ENCODE measurements at places on chromosomes 6 and 20.

DNA sequence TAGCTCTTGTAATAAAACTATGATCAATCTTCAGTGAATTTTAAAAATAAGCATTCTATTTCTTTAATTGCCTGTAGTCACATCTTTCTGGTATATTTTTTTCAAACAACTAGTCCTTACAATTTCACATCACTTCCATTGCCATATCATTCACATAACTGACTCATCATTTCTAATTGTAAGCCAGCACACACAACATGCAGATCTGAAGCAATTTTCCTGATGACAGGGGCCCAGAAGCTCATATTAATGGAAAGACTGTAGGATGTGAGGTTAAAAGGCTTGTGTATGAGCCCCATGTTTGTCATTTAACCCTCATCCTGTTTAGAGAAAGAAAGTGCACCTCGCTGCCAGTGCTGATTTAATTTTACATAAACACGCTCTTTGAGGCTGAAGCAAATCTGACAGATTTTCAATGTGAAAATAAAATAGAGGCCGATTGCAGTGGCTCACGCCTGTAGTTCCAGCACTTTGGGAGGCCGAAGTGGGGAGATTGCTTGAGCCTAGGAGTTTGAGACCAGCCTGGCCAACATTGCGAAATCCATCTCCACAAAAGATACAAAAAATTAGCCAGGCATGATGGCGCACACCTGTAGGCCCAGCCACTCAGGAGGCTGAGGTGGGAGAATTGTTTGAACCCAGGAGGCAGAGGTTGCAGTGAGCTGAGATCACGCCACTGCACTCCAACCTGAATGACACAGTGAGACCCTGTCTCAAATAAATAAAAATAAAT lies 40.1 kb upstream of the LTV1 start:
- no peak for DNase-seq

DNA sequence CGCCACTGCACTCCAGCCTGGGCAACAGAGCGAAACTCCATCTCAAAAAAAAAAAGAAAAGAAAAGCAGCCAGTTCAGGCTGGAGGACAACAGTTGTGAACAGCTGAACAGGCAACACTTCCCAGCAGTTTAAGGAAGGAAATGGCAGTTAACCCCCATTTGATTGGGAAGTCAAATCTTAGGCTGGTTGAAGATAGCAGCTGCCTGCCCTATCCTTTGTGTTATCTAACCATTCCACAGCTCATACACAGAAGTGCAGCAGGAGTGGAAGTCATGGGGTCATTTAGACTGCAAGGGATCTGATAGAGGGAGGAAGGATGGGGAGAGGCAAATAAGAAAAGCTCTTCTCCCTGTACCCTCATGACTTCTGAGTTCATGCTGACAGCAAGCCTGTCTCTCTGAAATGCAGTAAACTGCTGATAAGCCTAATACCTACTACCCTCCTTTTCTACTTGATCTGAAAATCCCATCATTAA lies 35.3 kb downstream of the KCTD20 start:
- no peak for DNase-seq

DNA sequence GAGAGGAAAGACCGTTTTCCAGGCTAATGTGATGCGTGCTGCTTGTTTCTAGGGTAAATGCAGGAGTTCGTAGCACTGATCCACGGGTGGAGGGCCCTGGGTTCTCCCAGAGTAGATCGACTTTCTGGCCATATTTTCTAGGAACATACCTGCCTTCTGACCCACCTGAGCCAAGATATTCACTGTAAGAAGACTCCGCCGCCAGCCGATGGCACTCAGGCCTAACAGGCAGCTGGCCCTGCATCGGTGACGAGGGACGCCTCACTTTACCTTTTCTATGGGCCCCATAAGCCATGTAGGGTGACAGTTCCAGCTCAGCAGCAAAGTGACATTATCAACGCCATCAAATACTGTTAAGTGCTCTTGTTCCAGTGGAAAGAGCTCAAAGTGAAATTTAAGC lies 30.2 kb upstream of the FRMD1 start:
- DNase-seq = no peak

- DNase-seq = no peak
These were observed 39.6 kb downstream of the ILRUN start for GRCh38 chr6:34657037-34657306.

DNA sequence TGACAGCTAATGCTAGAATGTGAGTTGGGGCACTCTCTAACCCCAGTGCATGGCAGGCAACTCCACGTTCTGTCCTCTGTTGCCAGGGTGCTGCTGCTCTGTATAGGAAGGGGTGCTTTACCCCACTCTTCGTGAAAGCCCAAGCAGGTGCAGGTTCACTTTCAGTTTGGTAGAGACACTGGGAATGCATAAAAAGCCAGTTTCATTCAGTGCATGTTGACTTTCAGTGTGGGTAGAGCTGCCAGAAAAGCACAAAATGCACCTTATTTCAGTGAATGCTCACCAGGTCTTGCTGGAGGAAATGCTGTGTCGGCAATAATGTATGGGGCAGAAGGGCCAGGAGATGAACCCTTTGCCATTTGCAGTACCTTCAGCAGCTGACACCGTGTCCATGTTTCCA lies 62.1 kb upstream of the ADGRB3 start:
- DNase-seq = no peak

DNA sequence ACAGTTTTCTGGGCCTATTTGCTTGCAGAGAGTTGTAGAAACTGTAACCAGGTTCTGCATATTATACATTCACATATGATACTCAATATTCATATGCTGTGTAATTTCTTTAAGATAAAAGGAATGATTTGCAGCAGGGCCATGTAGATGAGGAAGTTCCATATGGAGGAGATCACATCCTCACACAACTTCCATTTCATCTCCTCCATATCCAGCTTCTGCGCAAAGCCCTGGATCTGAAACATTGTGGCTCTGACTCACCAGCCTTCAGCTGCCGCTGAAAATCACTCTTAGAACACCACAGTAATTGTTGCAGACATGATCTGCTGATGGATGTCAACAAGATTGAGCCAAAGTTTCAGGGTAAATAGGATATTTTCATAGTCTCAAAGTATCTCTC lies 57.7 kb downstream of the PXDC1 start:
- no peak for DNase-seq

DNA sequence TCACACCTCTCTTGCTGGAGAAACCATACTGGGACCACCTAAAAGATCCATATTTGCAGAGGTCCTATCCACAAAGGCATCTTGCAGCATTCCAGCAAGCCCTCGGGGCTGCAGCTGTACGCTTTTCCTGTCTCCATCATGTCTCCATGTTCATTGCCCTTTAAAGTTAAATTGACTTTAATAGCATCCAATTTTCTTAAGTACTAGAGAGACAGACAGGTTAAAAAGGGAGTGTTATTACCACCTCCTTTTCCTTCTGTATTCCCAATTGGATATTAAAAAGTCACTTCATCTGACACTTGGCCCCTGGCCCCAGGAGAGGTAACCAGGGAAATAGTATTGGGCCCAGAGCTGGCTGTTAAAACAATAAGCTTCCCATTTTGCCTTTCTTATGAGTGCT lies 178.6 kb downstream of the UNC5CL start:
- DNase-seq = no peak

DNA sequence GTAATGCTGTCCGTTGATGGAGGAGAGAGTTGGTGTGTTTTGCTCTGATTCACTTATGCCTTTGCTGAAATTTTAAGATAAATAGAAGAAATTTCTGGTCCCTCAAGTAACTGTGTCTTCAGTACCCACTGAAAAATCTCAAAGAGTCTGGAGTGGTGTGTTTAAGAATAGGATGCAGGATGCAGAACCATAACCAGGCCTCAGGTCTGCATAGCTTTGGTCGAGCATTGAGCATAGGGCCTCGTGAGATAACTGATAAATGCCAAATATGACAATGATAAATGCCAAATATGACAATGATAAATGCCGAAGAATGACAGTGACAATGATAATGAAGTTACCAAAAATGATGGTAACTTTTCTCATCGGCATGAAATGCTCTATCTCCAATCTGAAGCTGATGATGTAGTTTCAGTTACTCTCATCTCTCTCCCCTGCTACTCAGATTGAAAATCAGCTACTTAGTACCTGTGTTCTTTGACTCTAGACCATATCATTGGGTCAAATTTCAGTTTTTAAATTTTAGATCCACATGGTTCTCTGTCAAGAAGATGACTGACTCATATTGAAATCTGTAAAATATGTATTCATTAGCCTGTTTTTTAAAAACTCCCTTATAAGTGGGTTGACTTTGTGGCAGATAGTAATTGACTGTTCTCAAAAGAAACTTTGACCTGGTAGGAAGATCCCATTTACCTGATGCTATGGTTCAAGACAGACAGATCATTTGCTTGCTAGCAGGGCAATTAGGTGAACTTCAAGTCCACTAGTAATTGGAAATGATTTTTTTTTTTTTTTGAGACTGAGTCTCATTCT lies 96.6 kb downstream of the SLC16A10 start:
- no peak for DNase-seq
